Upper lobe of right lung (tissue), 1 donor: ENCODE measurements at places on chromosomes 12 and 14. TPM values are rescaled to one million over a fixed set of nuclear protein-coding genes. Genes with fewer than 3 reads are reported as not detected.

PLEKHG7 gene
- total RNA-seq = not detected

RPL10L gene
- total RNA-seq = not detected

TAS2R13 gene
- 1.3 TPM for total RNA-seq

OR6C2 gene
- total RNA-seq = not detected

CLEC9A gene
- total RNA-seq = 0.43 TPM

SSPN gene
- total RNA-seq = 15.6 TPM

B4GALNT3 gene
- total RNA-seq = 14.0 TPM

- no peak for DNase-seq
Observed at GRCh38 chr12:43805149-43805859, 813 bp downstream of the TWF1 start.

GRCh38 chr14:94374749-94375260 lies 13.6 kb downstream of the SERPINA1 start:
- no peak for DNase-seq

DNA sequence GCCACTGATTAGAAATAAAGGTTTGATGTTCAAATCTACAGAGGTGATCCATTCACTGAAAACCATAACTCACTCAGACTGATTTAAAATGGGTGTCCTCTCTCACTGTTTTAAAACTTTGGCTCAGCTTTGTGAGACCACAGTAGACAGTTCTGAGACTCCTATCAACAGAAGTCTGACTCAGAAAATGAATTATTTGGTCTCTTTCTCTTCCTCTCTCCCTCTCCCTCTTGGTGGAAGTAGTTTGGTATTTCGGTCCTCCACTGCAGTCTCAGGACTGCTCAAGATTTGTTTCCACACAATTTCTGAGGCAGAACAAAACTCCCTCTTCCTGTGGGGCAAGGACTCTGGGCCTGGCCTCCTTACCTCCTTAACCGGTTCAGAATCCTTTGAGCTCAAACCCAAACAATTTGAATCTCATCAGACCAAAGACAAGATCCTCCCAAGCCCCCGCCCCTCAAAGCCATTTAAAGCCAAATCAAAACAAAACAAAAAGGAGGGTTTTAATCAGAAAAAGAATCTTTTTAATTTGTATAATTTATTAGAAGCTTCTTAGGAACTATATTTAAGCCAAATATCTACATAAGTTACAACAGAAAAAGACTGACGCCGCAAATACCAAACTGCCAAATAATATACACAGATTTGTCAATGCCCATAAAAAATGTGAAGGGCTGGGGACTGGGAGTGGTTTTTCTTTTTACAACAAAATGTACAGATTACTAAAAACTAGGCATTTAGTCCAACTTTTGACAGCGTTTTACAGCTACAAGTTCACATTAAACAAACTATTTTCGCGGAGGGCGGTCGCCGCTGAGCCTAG lies 3.9 kb downstream of the NKX2-1 start:
- DNase-seq = no peak

GRCh38 chr14:91300283-91300895 lies 55.9 kb upstream of the GPR68 start:
- no peak for DNase-seq

- DNase-seq = no peak
Observed at GRCh38 chr12:77407931-77408330, 342.6 kb upstream of the E2F7 start.

- no peak for DNase-seq
Observed at GRCh38 chr12:5808981-5809380, 136.1 kb downstream of the ANO2 start.

DNA sequence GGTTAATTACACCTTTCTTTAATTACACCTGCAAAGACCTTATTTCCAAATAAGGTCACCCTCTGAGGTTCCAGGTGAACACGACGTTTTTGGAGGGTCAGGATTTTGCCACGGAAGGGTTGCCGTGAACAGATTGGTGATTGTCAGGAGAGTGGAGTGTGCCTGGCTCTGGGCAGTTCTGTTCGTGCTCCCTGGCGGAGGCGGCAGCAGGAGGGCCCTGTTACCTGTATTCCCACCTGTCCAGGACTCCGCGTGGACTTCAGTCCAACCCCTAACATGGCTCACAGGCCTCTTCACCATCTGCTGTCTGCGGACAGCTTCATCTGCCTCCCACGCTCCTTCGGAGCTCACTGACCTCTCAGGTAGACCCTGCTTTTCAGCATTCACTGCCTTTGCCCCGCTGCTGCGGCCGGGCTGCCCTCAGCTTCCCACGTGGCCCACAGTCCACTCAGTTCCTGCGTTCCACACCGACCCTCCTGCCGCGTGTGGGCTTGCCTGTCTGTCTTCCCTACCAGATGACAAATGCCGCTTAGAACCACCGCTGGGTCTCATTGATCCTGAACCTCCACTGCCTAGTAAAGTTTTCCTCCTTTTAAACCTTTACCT lies 187.5 kb upstream of the DIO3 start:
- DNase-seq = no peak

GRCh38 chr14:90523544-90523943 lies 126.7 kb downstream of the CALM1 start:
- DNase-seq = no peak

GRCh38 chr12:12803186-12803585 lies 10.0 kb upstream of the DDX47 start:
- peak; percentile 81 for DNase-seq

DNA sequence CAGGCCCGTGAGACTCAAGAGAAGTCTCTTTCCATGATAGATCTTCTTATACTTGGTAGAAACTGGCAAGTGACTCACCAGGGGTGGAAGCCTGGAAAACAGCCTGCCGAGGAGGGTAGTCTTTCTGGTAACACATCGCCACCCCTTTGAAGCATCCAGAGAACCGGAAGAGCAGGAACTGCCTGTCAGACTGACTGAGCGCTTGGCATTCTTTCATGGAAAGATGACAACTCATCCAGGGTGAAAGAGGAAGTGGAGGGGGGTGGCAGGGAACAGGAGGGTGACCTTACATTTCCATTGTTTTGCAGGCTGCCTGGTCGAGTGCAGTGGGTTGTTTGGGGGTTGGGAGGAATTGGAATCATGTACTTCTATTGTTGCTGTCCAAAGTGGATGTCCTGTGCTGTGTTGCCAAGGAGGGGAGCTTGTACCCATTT lies 34.5 kb downstream of the PRKCH start:
- DNase-seq = no peak

- no peak for DNase-seq
Observed at GRCh38 chr12:80469681-80470080, 25.6 kb downstream of the PTPRQ start.

GRCh38 chr14:52235866-52236510 lies 31.5 kb upstream of the PTGDR start:
- no peak for DNase-seq

GRCh38 chr12:116183741-116184141 lies 93.8 kb downstream of the MED13L start:
- no peak for DNase-seq

GRCh38 chr12:79885911-79886490 lies 48.9 kb downstream of the PPP1R12A start:
- no peak for DNase-seq

DNA sequence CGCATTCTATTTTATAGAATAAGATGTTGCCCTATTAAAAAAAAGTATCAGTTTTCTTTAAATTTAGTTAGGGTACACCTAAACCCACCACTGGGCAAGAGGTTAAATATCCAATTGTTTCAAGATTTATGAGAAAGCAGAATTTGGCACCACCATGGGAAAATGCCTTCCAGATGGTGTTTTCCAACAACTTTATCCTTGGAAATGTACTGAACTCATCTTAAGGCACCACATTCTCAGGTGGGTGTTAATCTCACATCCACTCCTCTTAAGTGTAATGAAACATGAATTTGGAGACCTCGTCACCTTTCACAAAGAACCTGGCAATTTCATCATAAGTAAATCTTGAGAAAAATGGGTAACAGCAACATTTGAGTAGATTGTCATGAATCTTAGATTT lies 13.1 kb downstream of the CBX5 start:
- DNase-seq = no peak

DNA sequence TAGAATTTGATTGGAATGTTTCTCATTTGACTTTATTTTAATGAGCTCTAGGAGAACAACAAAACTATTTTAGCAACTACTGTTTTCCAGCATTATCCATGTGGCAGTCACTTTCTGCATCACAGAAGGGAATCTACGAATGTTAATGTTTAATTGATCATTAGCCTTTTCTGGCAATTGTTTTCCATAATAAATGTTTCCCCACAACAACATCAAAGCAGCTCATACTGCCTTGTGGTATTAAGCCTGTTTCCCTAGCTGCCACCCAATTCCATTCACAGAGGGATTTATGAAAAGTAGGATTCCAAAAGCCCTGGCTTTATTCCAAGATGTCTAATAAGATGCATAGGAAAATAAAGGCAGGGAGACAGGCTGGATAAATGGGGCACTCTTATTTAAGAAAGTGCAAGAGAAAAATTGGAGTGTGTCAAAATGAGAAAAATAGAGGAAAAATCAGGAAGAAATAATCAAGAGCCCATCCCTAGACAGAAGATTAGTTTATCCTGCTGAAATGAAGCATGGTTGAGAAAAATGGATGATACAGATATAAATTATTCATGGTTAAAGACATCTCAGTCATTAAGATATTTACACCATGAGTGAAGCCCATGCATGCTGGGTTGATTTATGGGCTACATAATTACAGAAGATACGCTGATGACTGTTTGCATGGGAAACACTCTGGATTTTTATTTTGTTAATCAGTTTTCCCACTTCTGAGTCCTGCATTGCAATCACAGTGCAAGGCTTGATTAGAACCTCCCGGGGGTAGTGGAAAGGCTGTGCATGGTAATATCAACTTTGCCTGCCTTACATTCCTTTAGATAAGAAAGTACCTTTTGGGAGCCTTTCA lies 180.3 kb downstream of the HELB start:
- no peak for DNase-seq

GRCh38 chr12:112941528-112942335 lies 3.5 kb downstream of the OAS3 start:
- no peak for DNase-seq

- no peak for DNase-seq
Observed at GRCh38 chr12:28500373-28501024, 310.2 kb downstream of the CCDC91 start.

DNA sequence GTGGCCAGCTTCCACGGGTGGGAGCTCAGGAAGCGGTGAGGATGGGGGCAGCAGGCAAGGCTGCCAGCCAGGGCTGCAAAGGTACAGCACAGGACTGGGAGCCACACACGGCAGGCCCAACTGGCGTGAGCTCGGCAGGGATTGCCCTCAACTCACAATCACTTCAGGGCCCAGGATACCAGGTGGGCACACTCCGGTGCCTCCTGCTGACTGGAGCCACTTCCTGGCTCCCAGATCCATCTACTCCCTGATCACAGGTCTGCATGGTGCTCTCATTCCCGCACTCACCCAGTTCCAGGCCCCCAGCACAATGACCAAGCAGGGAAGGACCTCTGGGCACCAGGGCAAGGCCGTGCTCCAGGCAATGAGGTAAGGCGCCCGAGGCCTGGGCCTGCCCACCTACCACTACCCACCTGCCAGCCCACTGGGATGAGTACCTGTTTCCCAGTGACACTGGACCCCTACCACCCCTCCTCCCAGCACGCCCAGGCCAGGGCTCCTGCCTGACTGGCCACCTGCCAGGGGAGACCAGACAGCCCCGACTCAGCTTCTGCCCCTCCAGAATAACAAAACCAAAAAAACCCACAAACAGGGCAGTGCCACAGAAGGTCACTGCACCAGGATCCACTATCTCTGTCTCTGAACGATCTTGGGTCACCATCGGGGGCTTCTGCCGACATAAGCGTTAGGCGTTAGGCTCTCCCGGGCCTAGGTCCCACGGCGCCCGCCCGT lies 1.8 kb downstream of the JAG2 start:
- no peak for DNase-seq

DNA sequence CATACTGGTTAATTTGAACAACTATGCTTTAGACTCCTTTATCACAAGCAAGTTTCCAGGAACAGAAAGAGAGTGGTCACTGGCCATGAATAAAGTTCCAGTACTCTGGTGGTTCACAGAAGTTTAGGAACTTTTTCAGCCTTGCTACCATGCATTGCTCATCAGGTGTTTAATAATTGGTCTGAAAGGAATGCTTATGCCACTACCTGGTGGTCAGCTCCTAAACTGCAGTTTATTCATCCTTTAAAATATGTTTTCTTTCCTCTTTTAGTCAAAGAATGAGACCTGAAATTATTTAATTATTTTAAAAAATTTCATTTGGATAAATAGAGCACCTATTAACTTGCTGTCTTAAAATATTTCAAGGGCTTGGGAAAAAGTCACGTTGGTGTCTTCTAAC lies 260.1 kb upstream of the OR4E1 start:
- DNase-seq = no peak

DNA sequence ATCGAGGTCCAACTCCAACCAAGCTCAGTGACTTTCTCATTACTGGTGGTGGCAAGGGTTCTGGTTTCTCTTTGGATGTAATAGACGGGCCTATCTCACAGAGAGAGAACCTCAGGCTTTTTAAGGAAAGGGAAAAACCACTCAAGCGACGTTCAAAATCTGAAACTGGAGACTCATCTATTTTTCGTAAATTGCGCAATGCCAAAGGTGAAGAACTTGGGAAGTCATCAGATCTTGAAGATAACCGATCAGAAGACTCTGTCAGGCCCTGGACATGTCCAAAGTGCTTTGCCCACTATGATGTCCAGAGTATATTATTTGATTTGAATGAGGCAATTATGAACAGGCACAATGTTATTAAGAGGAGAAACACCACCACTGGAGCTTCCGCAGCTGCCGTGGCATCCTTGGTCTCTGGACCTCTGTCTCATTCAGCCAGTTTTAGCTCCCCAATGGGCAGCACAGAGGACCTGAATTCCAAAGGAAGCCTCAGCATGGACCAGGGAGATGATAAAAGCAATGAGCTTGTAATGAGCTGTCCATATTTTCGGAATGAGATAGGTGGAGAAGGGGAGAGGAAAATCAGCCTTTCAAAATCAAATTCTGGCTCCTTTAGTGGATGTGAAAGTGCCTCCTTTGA lies 343.5 kb upstream of the RGS6 start:
- DNase-seq = no peak

DNA sequence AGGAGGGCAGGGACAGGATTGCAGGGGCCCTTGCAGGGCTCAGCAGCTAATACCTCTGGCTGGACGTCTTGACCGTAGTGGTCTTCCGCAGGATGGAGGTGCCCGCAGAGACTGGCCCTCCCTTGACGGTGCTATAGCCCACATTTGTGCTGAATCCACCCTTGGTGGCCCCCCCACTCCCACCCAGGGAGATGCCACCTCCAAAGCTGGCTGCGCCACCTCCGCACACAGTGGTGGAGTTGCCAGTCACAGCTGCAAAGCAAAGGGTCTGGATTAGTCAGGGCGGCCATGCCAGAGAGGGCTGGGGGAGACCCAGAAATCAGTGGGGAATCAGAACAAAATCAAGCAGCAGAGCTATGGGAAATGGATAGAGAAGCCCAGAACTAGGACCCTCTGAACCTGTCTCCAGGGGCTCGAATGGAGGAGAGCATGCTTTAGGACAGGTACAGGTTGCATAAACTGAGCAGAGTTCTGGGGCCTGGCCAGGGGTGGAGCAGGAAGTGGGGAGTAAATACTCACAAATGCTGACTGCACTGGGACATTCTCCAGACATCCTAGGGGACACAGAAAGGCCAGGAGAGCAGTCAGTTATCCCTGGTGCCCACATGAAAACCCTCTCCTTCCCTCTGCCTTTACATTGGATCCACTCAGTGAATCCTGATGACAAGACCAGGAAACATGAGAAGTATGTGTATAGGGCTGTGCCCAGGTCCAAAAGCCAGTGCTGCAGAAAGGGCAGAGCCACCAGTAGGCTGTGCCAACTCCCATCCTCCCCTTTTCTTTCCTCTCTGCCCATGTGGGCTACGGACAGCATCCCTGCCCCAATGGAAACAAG lies 8.1 kb upstream of the KRT4 start:
- DNase-seq = no peak
